ENCODE measurements at places on chromosomes 5 and 9. TPM values are rescaled to one million over a fixed set of nuclear protein-coding genes. Genes with fewer than 3 reads are reported as not detected.

DNA sequence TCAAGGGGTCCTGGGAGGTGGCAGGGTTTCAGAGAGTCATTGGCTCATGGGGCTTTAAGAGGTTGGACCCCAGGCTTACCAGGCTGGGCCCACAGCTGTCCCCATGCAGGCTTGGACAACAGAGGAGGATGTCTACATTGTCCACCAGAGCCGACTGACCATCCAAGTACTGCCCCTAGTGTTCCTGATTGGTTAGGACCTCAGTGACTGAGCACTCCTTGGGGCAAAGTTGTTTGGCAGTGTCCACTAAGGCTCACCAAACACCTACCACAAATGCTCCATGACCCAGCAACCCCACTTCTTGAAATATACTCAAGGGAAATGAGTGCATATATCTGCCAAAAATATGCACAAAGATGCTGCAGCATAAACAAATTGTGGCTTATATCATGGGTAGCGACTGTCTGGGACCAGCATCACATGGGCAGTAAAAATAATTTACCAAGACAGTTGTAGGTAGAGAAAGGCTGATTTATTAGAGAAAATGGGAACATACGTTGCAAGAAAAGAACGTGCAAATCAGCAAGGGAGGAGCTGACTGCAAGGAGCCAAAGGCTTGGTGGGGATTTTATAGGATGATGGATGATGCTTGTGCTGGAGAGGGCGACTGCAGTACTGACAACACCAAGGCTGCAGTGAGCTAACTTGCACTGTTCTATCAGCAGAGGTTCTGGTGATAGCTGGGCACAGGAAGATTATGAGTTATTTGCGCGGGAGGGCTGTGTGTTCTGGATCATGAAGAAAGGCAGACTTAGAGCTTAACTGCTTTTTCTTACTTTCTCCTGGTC is 265.2 kb downstream of the GADD45G start:
- DNase-seq = peak; percentile 92

Gene C5orf47
- total RNA-seq = 16.6 TPM

- no peak for DNase-seq
Measured at GRCh38 chr5:173020643-173021042, 35.5 kb upstream of the CREBRF start.

DNA sequence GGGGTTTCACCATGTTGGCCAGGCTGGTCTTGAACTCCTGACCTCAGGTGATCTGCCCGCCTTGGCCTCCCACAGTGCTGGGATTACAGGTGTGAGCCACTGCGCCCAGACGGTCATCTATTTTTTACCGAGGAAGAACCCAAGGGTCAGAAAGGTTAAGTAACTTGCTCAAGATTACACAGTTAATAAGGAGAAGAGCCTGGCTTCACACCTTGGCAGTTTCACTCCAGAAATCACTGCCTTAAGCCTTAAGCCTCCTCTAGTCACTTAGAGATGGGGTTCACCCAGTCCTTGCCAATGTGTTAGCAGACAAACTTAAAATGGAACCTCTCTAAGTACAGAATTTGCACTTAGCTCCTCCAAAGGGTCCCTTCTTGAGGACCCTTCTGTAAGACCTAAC is 116.3 kb downstream of the PTTG1 start:
- DNase-seq = no peak

DNA sequence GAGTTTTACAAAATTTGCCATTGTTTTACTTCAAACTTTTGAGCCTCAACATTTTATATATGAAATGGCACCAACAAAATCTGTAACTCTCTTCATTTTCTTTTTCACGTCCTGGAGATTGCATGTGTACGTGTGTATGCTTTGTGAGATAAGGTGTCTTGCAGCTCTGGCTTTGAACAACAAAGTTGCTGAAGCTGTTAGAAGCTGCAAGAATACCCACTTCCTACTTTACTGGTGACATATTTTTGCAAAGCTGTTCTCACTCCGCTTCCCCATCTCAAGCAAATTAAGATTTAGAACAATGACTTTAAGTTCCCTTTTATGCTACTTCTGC is 41.8 kb downstream of the FYB1 start:
- DNase-seq = peak; percentile 24

DNA sequence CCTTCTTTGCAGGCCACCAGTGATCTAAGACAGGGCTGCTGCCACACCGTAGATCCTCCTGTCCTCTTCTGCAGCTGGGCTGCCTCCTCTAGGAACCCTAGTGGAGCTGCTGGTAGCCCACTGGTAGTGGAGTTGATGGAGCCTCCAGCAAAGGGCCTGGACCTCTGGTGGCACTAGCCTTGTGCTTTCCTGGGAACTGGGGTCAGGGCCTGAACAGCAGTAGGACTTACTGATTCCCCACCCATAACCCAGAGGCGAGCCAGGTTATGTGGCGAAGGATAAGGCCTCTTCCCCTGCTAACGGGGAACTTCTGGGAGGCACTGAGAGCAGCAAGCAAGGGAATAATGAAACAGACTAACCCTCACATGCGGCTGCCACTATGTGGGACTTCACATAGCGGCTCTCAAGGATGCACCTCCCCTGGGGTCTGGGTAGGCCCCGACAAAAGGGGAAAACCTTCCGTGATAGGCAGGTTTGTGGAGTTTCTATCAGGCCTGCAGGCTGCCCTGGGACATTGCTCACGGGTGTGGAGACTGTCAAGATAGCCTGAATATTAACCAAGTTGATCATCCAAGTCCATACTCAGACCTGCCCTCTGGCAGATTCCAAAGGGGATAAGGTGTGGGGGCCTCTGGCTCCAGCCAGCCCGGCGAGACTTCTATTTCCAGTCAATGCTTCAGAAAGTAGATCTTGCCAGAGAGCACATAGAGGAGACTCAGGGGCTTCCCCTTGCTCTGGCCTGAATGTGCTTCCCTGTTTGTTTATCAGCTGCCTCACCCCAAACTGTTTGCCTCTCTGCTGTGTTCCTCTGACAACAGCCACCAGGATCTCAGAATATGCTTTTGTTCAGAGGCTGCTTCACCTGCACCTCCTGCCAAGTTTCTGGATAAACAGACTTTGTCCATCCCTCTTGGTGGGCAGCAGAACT is 7.4 kb downstream of the SLC22A4 start:
- DNase-seq = no peak

Gene SPINK13
- total RNA-seq = not detected
